ENCODE measurements at places on chromosomes 5 and 9. TPM values are rescaled to one million over a fixed set of nuclear protein-coding genes. Genes with fewer than 3 reads are reported as not detected.

Gene NPM1
- total RNA-seq, result 660 TPM

Gene OTP
- not detected for total RNA-seq

Gene SHC3
- 2.3 TPM for total RNA-seq

Gene ERP44
- total RNA-seq, result 19.2 TPM

Gene ARHGEF37
- total RNA-seq, result 22.3 TPM

Gene FRRS1L
- total RNA-seq, result 11.5 TPM

Gene ADGRD2
- not detected for total RNA-seq

Gene RICTOR
- total RNA-seq, result 34.6 TPM

Gene SLIT3
- total RNA-seq, result 29.6 TPM

Gene GARNL3
- 8.9 TPM for total RNA-seq

Gene MUSK
- total RNA-seq, result 8.4 TPM

Gene RIMOC1
- total RNA-seq, result 21.7 TPM

Gene GIN1
- 6.0 TPM for total RNA-seq

Gene RNF224
- total RNA-seq, result not detected

Gene TSSK1B
- not detected for total RNA-seq

Gene NAIF1
- total RNA-seq, result 7.7 TPM

Measured in gastroesophageal sphincter (tissue), 4 donors.